ENCODE measurements at places on chromosomes 5 and 9. TPM values are rescaled to one million over a fixed set of nuclear protein-coding genes. Genes with fewer than 3 reads are reported as not detected.

Gene SLC6A18
- not detected for total RNA-seq

Gene AUH
- total RNA-seq: 11.5 TPM

Gene NXNL2
- total RNA-seq: 2.5 TPM

Gene PCDHA1
- 0.06 TPM for total RNA-seq

Gene PDE6A
- 0.58 TPM for total RNA-seq

GRCh38 chr5:97071993-97072392 lies 70.4 kb downstream of the LIX1 start:
- DNase-seq: no peak

- DNase-seq: no peak
Observed at GRCh38 chr5:63346451-63346850, 615.8 kb downstream of the HTR1A start.

- no peak for DNase-seq
Observed at GRCh38 chr9:90838098-90838497, 36.5 kb downstream of the SYK start.

- DNase-seq: no peak
Observed at GRCh38 chr5:101288633-101289032, 385.6 kb upstream of the ST8SIA4 start.

DNA sequence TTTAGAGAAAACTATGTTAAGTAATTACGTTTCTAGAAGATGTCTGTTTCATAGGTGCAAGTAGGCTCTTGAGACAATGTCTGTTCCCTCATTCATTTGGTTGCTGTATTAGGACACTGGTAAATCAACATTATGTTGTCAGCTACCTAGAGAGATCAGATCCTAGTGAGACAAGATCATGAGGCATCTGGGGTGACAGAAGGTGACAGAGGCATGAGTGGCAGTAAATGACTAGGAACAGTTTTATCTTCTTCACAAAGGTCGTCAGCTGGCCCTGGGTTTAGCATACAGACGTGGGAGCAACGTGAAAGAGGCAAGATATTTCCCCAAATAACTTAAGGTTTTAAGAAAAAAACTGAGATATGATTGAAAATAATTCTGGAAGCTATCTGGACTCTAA lies 1926.3 kb upstream of the WWC1 start:
- DNase-seq: no peak

GRCh38 chr9:81379655-81380054 lies 309.7 kb downstream of the TLE1 start:
- no peak for DNase-seq

DNA sequence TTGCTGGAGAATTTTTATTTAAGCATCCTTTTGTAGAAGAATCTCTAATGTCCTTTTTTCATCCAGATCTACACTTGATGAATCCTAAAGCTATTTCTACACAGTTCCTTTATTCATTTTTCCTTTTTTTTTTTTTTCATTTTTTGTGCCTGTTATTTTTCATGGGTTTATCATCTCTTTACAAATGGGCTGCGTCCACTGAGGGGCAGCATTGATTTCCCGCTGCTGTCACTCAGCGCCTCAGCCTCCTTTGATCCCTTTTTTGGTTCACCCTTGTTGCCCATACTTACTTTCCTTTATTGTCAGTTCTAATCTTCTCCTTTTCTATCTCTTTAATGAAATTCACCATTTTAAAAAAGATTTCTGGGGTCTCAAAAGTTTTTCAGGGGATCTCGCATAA lies 5.7 kb upstream of the MSMP start:
- DNase-seq: no peak

DNA sequence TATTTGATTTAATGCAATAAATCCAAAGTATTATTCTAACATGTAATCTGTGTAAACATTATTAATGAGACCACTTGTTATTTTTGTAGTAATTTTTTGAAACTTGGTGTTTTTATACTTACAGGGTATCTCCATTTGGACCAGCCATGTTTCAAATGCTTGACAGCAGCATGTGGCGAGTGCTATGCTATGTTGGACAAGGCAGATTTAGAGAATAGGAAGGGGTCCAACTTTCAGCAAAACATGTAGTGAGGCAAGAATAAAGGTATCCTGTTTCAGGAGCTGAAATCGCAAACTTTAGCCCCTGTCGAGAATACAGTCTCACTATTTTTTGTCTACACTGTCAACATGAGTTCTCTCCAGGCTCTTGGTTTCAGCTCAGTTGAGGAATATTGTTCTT lies 33.7 kb downstream of the SNX24 start:
- DNase-seq: no peak

DNA sequence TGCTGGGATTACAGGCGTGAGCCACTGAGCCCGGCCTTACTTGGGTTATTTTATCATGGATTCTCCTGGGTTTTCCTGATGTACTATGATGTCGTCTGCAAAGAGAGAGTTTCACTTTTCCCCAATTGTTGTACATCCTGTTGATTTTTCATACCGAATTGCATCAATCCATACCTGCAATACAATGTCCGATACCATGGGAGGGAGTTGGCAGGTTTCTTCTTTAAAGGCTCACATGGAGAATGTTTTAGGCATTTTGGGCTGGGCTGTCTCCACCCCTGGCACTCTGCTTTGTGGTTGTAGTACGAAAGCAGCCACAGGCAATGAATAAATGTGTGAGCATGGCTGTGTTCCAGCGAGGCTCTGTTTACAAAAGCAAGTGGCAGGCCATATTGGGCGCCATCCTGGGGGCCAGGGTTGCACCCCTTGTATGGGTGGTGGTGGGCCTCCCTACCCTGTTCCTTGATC lies 35.1 kb upstream of the EXOC3 start:
- DNase-seq: no peak

DNA sequence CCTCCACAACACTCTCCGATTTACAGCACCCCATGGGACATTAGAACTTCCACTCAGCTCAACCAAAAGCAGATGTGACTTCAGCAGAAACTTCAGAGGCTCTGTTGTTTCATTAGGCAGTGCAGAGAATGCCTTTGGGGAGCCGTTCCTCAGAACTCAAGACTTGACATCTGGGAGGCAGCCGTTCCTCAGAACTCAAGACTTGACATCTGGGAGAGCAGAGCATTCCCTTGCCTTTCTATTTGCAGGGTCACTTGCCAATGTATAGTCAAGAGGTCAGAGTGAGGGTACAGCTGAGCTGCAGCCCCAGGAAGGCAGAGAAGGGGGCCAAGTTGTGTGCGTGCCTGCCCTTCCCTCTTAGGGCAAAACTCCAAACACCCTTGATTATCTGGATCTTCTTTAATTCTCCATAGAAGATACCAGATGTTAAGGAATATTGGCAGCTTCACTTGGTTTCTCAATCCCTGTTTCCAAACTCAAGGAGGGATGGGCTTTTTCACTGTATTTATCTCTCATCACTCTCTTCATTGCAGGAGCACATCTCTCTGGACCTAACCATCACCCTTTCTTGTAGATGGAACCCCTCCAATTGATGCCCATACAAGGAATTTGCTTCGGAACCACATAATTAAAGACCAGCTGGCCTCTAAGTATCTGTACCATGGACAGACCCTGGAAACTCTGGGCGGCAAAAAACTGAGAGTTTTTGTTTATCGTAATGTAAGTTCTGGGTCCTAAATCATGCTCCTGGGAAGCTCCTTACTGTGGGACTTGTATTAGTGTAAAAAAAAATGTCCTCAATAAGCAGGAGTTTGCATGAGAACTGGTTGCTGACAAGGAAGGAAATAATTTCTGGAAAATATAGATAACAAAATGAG lies 25.6 kb downstream of the TGFBI start:
- no peak for DNase-seq

DNA sequence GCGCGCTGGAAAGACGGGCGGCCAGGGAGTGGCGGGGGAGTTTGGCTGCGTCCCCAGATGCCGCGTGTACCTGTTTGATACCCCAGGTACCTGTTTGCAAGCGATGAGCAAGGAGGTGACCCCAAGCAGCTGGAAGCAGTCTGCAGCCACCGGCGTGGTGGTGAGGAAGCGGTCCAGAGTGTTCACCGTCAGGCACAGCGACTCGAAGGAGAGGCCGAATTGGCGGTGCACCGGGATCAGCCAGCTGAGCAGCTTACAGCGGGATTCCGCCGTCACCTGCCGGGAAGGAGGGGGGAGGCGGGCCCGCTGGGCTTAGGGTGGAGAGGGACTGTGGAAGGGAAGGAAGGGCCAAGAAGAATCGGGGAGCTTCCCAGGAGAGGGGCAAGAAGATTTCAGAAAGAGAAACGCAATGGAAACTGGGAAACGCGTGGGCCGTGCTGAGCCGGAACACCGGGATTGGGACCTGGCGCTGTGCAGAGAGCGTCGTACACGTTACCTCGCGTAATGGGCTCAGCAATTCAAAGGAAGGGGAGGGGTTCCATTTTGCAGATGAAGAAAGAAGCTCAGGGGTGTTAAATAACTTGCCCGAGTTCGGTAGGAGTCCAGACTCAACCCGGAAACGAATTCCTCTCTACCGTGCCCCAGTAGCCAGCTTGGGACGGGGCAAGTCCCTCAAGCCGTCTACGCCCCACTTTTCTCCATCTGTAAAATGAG lies 980 bp downstream of the CCNO start:
- DNase-seq: no peak

- DNase-seq: no peak
Observed at GRCh38 chr5:4881366-4882002, 258.6 kb upstream of the ADAMTS16 start.

DNA sequence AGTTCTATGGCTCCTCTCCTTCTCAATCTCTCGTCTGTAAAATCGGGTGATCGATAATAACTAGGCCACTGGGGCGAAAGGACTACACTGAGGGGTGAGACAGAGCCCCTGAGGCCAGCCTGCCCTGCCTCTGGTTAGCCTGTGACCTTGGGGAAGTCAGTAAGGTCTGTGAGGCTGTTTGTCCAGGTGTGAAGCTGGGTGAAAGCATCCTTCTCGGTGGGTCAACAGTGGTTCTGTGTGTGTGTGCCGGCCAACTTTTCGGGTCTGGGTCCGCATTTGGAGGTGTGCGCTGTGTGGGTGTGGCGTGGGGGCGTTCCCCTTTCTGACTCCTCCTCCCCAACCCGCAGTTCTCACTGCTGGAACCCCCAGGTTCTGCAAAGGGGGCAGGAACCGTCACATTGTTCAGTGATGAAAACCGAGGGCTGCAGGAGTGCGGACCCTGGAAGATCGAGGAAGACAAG lies 5.0 kb upstream of the RNF44 start:
- DNase-seq: no peak

GRCh38 chr5:88583471-88583870 lies 299.5 kb downstream of the MEF2C start:
- peak; percentile 0 for DNase-seq

DNA sequence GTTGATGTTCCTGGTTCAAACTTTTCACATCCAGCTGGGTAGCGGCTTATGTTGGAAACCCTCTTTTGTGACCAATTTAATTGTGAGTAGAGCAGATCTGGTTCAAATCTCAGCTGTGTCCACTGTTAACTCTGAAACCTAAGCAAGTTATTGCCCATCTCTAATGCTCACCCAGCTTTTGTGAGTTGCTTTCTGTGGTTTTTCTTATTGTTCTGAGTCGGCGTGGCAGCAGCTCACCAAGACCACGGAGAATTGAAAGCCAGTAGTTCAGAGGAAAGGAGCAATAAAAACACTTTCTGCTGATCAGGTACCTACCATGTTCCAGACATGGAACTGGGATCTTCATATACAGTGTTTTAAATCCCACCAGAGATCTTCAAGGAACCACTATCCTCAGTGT lies 114.4 kb downstream of the DOCK2 start:
- peak; percentile 21 for DNase-seq

DNA sequence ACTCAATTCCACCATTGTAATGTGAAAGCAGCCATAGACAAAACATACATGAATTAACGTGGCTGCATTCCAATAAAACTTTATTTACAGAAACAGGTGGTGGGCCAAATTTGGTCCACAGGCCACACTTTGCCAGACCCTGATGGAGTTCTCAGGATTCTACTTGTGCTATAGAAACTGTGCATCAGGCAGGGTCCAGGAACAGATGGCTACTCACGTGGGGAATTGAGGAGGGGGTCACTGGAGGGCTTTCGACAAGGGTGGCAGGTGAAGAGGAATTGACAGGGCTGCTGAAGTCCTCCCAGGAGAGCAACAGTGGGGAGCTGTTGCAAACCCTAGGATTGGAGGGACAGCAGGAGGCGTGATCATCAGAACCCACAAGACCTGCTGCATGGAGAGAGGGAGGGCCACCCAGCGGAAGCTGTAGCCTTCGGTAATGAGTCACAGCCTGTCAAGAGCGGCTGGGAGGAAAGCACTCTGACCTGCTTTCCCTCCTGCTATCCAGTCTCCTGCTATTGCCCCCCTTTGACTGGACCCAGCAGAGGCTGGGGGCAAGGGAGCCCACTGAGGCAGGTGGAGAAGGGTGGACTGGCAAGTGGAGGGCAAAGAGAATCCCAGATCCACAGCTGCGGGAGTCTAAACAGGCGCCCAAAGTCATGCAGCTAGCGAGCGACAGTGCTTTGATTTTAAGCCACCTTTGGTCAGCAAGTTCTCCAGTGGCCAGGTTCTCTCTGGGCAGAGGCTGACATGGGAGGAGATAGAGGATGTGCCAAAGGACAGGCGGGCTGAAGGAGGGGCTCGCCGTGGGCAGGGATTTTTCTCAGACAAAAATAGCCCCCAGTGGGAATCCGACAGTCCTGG lies 138.3 kb upstream of the SMIM23 start:
- peak; percentile 57 for DNase-seq

GRCh38 chr9:109314011-109314531 lies 6.8 kb downstream of the EPB41L4B start:
- no peak for DNase-seq

- peak; percentile 97 for DNase-seq
Observed at GRCh38 chr9:105296877-105297287, 52.4 kb downstream of the SLC44A1 start.

DNA sequence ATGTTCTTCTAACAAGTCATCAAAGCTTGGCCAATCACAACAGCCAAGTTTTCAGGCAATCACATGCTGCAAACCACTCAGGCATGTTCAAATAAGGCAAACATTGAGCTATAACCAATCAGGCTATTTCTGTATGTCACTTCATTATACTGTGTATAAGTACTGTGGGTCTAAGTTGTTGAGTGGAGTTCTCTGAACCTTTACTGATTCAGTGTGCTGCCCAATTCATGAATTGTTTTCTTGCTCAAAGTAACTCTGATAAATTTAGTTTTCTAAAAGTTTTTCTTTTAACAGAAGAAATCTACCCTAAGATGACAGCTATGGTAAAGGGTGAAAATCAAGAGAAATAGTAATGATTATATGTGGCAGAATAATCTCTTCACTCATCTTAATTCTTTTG lies 805.4 kb upstream of the NUDT12 start:
- DNase-seq: no peak

DNA sequence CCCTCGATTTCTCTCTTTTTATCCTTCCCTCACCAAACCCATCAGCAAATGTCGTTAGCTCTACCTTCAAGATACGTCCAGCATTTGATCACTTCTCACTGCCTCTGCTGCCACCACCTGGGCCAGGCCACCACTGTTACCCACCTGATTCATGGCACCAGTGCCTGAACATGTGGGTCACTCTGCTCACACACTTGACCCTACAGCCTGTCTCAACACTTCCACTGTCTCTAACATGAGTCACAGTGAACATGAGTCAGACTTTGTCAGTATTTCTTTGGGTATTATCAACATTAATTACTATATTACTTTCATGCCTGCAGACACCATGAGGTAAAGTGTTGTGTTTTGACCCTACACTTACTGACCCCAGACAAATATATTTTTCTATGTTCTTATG lies 19.6 kb downstream of the SLC24A2 start:
- DNase-seq: peak; percentile 20
